ENCODE measurements at places on chromosomes 5 and 9. TPM values are rescaled to one million over a fixed set of nuclear protein-coding genes. Genes with fewer than 3 reads are reported as not detected.

IFNK gene
- not detected for total RNA-seq

GRCh38 chr9:99181621-99182020 is 40.1 kb downstream of the ALG2 start:
- H3K27ac ChIP-seq: no peak overlapping the region
- H3K36me3 ChIP-seq: no peaks in the 10 kb centered on the region
- no peaks in the 10 kb centered on the region for H3K27me3 ChIP-seq
- H3K4me1 ChIP-seq: peaks cover 3% of the 10 kb centered on the region

DNA sequence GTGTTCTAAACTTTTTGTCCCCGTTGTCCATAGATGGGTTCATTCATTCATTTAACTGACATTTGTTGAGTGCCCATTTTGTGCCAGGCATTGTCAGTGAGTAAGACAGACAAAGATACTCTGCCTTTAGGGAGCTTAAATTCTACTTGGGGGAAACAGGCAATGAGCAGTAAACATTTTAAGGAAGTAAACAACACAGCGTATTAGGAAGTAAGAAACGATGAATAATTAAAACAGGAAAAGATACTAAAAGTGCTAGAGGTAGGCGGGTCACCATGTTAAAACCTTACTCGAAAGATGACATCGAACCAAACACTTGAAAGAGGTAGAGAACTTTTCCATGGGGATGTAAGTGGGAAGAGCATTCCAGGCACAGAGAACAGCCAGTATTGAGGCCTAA is 5.5 kb upstream of the MAML1 start:
- peaks cover 69% of the 10 kb centered on the region for H3K36me3 ChIP-seq
- no peak for DNase-seq
- no peak overlapping the region for H3K27ac ChIP-seq
- H3K27me3 ChIP-seq: no peaks in the 10 kb centered on the region
- H3K4me1 ChIP-seq: peaks cover 5% of the 10 kb centered on the region
- H3K4me3 ChIP-seq: no peak overlapping the region

DNA sequence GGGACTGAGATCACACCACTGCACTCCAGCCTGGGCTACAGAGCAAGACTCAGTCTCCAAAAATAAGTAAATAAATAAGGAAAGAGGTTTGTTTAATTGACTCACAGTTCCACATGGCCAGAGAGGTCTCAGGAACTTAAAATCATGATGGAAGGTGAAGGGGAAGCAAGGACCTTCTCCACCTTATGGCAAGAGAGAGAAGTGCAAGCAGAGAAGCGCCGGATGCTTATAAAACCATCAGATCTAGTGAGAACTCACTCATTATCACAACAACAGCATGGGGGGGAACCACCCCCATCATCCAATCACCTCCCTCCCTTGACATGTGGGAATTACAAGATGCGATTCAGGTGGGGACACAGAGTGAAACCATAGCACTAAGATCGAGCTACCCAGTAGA is 22.8 kb upstream of the RGMB start:
- H3K36me3 ChIP-seq: no peaks in the 10 kb centered on the region
- no peaks in the 10 kb centered on the region for H3K4me1 ChIP-seq
- no peak for DNase-seq
- no peak overlapping the region for H3K27ac ChIP-seq
- no peak overlapping the region for H3K4me3 ChIP-seq

- DNase-seq: no peak
- no peaks in the 10 kb centered on the region for H3K27me3 ChIP-seq
- no peaks in the 10 kb centered on the region for H3K36me3 ChIP-seq
- no peak overlapping the region for H3K4me3 ChIP-seq
- H3K27ac ChIP-seq: no peak overlapping the region
- H3K4me1 ChIP-seq: no peaks in the 10 kb centered on the region
These were observed 7.5 kb upstream of the RAPGEF1 start for GRCh38 chr9:131747352-131747751.

DNA sequence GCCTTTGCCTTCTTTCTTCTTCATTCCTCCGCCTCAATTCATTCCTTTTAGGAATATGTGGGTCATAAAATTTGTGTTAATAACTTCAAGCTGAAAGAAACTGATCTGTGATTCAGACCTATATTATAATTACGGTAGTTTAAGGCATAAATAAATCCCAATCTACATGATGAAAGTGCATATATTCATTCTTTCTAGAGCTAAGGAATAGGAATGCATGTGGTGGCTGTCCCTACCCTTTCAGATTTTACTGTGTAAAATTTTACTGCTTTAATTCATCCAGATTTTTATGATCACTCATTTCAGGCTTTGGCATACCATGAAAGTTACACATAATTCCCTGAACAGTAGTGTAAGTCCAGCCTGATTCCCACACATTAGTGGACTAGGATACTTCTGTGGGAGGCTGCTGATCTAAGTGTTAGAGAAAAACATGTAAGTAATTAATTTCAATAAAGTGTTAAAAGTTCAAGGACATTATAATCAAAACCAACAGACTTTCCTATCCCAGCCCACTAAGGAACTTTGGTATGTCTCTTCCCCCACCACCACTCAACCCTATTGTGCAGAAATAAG is 83.1 kb downstream of the HINT1 start:
- no peaks in the 10 kb centered on the region for H3K27me3 ChIP-seq
- H3K27ac ChIP-seq: no peak overlapping the region
- no peaks in the 10 kb centered on the region for H3K36me3 ChIP-seq
- H3K4me3 ChIP-seq: no peak overlapping the region

- no peak overlapping the region for H3K4me3 ChIP-seq
- H3K36me3 ChIP-seq: no peaks in the 10 kb centered on the region
- H3K4me1 ChIP-seq: peaks cover 13% of the 10 kb centered on the region
- H3K27me3 ChIP-seq: no peaks in the 10 kb centered on the region
- DNase-seq: no peak
- H3K27ac ChIP-seq: no peak overlapping the region
These were observed 31.8 kb downstream of the DMRT3 start for GRCh38 chr9:1008216-1008615.

DNA sequence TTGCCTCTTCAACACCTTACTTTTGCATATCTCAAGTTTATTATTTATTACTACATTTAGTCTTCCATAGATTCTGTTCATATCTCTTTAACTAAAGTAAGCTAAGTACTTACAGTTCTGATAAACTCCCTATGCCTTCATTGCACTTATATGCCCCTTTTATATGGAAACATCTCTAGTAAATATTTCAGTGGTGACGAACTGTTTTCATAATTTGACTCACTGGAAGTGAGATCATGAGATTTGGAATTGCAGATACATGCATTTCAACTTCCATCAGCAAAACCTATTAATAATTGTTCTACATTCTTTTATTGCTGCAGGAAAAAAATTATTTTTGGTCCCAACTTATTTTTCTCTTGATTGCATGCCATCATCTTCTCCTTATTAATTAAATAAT is 263.5 kb downstream of the CD180 start:
- H3K27ac ChIP-seq: no peak overlapping the region
- H3K4me1 ChIP-seq: no peaks in the 10 kb centered on the region
- no peaks in the 10 kb centered on the region for H3K36me3 ChIP-seq
- no peaks in the 10 kb centered on the region for H3K27me3 ChIP-seq

GRCh38 chr5:10756549-10756948 is 4.5 kb downstream of the DAP start:
- H3K27me3 ChIP-seq: no peaks in the 10 kb centered on the region
- peaks cover 23% of the 10 kb centered on the region for H3K4me1 ChIP-seq
- no peaks in the 10 kb centered on the region for H3K36me3 ChIP-seq
- H3K4me3 ChIP-seq: no peak overlapping the region
- H3K27ac ChIP-seq: no peak overlapping the region
- DNase-seq: no peak

DNA sequence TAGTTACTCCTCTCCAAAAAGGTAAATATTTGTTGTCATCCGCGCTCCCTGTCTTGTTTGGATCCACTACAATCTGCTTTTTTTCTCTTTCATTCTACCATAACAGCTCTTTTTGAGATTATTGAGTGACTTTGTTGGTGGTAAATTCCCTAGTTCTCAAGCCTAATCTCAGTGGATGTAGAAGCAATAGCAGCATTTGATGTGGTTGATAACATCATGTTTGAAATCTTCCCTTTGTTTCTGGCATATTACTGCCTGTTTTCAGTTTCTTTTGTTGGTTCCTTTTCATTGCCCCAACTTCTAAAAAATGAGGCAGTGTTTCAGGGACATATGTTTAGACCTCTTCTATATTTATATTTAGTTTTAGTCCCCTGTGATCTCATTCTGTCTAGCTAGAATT is 8.9 kb downstream of the CDC42SE2 start:
- H3K4me3 ChIP-seq: no peak overlapping the region
- peaks cover 21% of the 10 kb centered on the region for H3K4me1 ChIP-seq
- H3K27me3 ChIP-seq: no peaks in the 10 kb centered on the region
- H3K27ac ChIP-seq: no peak overlapping the region
- no peaks in the 10 kb centered on the region for H3K36me3 ChIP-seq

DNA sequence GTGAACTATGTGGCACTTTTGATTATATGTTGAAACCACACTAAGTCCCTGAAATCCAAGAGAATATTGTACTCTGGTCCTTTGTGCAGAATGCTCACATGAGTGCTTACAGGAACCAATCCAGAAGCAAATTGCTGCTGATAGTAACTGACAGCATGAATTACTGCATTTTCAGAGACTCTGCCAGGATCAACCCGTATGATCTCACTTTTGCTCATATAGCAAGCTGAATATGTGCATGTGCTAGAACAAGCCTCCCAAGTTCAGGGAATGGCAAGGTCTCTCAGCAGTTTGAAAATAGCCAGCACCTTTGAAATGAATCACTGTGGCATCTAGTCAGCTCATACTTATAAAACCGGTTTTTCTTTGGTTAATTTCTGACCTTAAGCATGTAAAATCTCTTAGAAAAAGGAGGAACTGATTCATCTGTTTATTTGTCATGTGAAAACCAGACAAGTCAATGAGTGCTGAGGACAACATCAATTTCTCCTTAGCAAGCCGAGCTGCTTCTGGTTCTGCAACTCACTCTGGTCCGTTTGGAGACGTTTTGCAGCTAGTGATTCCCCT is 215.7 kb upstream of the ELL2 start:
- H3K27ac ChIP-seq: no peak overlapping the region
- H3K27me3 ChIP-seq: no peaks in the 10 kb centered on the region
- no peaks in the 10 kb centered on the region for H3K4me1 ChIP-seq
- no peak for DNase-seq

All from thyroid gland (tissue), 4 donors.